Lower lobe of right lung (tissue), 2 donors: ENCODE measurements at places on chromosomes 2 and 18. TPM values are rescaled to one million over a fixed set of nuclear protein-coding genes. Genes with fewer than 3 reads are reported as not detected.

INHA gene
- total RNA-seq: not detected

ZAP70 gene
- 8.8 TPM for total RNA-seq

GATA6 gene
- 22.1 TPM for total RNA-seq

ANKRD53 gene
- total RNA-seq: 1.1 TPM

PXDN gene
- 36.3 TPM for total RNA-seq
